ENCODE measurements at places on chromosomes 4 and X.

GRCh38 chr4:171639540-171639939 lies 173.7 kb upstream of the GALNTL6 start:
- DNase-seq = no peak

DNA sequence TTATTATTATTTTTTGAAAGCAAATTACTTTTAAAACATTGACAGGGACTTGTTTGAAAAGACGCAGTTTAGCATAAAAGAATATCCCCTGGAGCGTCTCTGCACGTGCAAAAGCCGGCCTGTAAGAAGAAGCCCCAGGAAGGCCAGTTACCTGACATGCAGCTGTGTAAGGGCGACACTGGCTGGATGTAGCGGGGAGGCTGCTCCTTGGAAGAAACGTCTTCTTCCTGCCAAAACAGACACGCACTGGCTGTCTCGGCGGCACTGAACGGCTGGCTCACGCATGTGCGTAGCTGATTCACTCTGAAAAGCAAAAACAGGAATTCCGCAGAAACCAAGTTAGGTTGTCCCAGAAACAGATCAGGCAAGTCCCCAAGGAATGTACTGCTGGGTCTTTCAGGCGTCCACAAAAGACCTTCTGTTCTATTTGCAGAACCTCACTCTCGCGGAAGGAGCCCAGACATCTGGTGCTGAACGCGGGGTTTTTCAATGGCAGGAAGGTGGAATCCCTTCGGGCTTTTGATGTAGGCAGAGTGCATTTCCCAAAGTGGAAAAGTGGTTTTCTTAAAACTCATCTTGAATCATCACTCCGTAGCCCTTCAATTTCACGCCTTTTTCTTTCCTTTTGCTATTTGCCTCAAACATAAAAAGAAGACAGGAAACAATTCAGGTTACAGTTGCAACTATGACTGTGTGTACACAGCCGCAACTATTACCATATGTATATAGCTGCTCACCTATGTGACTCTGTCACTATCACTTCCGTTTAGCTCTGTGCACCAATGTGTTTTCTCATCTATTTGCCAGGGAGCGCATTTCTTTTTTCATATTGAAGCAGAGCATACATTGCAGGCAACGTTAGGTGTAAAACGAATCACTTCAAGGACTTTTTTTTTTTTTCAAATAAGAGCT lies 38.1 kb upstream of the ARSH start:
- DNase-seq = peak; percentile 1

GRCh38 chrX:112835019-112835418 lies 5.6 kb downstream of the AMOT start:
- no peak for DNase-seq

DNA sequence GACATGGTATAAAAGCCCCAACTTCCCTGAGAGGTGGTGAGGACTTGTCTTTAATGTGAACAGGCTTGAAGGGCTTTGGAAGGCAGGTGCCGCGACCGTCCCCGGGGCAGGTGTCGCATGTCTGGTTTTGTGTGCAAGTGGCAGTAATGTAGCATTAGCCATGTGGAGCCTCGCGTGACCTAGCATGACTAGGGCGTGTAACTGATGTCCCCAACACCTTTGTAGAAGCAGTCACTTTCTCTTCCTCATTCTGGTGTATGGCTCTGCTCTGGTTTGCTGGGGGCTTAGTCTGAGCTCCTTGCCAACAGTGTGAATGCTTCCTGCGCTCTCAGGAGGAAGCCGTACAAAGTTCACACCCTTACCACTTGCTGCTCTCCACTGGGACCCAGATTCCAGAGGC lies 145.7 kb downstream of the AMMECR1 start:
- DNase-seq = no peak

- DNase-seq = no peak
Measured at GRCh38 chrX:121336831-121337421, 289.5 kb downstream of the GLUD2 start.

DNA sequence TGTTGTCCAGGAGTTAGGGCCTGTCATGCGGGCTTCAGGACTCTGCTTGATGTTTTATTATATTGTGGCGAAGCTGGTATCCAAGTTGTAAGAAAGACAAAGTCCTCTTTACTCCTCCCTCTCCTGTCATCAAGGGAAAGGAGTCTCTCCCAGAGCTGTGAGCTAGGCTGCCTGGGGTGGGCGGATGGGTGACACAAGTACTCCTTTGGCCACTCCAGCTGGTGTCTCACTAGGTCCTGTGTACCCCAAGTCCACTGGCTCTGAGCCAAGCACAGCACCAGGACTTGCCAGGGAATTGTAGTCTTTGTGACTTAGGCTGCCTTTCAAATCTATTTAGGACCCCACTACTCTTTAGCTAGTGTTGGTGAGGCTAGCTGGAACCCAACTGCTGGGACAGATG lies 36.7 kb upstream of the RPS6KA6 start:
- DNase-seq = no peak

- DNase-seq = no peak
Measured at GRCh38 chr4:71287305-71287704, 51.5 kb upstream of the SLC4A4 start.

GRCh38 chr4:107719207-107719921 lies 670 bp downstream of the PAPSS1 start:
- peak; percentile 57 for DNase-seq

DNA sequence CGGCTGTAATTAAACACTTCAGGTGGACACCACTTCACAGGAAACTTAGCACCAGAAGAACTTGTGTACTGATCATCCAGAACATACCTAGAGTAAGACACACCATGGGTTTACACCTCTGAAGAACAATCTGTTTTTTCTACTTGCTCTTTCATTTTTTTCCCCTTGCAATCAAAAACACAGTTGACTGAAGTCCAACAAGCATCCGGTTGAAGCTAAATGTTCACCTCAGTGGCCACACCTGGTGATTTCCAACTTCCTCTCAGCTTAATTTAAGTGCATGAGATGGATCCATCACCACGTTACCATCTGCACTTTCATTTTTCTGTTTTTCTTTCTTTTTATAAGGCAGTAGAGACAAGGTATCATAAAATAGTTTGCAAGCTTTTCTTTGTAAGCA lies 4.9 kb upstream of the TXK start:
- DNase-seq = no peak

DNA sequence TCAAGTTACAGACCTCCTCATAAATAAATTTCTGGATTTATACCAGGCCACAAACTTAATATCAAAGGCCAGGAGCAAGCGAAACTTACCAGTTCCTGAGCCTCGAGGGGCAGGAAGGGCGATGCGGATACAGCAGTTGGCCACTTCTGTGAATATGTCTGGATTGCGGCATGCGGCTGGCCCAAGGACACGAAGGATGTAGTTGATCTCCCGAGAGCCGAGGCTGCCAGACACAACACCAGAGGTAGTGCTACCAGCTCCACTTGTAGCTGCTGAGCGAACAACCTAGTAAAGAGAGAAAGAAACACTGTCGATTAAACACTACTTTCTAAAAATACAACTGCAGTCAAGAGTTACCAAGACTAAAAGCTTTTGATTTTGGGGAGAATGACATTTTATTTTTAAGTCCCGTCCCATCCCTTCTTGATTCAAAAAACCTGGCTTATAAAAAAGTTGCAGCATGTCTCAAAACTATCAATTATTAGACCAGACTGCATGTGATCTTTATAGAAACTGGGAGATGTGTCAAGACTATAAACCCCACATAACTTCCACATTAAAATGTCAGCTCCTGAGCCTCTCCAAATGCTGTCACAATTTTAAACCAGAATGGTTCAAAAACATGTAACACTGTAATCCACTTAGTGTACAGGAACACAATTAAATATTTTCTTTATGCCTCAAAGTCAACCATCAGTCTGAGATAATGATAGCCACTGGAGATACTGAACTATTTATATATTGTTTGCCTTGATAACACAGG lies 105.6 kb downstream of the HUWE1 start:
- DNase-seq = no peak

DNA sequence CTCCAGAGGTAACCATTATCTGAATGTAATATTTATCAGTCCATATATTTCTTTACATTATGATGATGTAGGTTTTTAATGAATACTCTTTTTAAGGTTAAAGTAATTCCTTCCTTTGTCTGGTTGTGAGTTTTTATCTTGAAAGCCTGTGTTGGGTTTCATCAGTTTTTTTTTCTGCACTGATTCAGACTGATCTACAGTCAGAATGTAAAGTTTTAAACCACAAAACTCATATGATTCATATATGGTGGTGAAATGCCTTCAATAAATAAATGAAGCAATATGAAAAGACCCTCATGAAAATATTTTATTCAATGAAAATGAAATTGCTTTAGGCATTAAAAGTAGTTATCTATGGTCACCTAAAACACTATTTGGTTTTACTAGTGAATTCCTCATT lies 47.1 kb downstream of the SORBS2 start:
- no peak for DNase-seq

- no peak for DNase-seq
Measured at GRCh38 chrX:34275699-34276098, 143.6 kb upstream of the FAM47A start.

DNA sequence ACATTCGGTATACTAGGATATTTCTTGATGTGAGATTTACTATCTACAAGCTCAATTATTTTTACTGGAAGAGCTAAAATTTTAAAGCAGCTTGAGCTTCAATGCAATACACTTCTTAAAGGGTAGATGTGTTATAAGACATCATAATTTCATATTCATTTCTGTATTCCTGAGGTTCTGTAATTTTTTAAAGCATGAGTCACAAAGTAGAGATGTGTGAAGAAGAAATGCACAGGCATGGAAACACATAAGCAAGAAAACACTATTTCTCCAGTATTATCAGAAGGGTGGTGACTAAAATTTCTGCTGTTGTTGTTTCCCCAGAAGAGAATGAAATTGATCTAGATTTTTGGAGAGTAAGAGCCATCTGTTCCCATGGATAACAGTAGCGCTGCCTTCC lies 72.6 kb downstream of the INPP4B start:
- DNase-seq = no peak

DNA sequence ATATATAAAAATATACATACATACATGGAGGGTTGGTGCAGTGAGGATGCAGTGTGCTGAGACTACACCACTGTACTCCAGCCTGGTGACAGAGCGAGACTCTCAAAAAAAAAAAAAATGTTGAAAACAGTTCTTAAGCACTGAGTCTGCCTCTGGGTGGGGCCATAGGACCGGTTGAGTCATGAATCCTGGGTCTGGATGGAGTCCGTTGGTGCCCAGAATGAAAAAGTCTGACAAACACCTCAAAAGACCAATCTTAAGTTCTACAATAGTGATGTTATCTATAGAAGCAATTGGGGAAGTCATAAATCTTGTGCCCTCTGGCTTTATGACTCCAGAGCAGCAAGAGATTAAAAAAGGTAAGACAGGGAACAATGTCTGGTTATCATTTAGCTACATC lies 70.4 kb downstream of the FGFBP1 start:
- peak; percentile 53 for DNase-seq

- peak; percentile 84 for DNase-seq
Measured at GRCh38 chr4:182478475-182478874, 235.3 kb downstream of the TENM3 start.

DNA sequence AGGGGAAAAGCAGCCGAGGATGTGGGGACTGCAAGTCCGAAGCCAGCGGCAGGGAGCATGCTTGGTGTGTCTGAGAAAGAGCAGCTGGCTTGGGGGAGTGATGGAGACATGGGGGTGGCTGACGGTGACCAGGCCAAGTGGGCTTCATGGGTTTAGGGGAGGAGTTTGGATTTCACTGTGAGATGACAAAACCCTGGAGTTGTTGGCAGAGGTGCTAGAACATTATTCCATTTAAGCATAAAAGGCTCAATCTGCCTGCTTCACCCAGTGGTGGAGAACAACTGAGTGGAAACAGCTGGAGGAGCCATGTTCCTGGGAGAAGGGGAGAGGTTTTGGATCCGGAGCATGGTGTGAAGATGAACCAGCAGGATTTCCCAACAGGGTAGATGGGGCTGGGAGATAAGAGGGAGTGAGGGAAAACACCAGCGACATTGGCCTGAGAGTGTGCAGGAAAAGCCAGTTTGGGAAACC lies 318.0 kb upstream of the TAPT1 start:
- no peak for DNase-seq

GRCh38 chrX:20965270-20966044 lies 408.8 kb upstream of the CNKSR2 start:
- no peak for DNase-seq

DNA sequence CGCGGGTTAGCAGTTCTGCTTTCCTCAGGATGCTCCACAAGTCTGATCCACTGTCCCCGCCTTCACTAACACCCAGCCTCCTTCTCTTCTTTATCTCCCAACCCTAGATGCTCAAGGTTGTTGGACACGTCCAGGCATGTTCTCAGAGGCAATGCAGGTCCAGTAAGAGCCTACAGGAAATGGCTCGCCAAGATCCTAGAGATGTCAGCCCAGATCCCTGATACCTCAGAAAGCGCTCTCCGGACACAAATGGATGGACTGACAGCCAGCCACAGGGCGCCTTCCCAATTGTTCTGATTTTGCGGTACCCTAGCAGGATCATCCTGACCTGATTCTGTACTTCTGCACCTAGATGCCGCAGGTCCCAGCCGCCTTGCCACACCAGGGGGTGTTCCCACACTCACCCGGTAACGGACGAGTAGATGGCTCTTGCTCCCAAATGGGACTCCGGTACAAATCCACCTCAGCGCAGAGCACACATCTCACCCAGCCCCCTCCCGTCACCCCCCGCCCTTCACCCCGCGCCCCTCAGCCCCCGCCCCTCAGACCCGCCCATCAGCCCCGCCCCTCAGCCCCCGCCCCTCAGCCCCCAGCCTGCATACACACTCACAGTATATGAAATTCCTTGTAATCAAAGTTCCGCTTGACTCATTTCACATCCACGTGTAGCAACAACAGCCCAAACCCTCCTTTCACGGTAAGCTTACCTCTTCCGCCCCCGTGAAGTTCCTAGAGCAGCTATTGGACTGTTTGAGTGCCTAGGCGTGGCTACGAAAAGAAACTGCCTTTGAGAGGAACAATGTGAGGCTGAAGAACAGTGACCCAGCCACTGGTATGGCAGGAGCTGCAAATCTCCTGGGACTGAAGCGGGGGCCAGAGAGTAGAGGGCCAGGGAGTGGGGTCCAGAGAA lies at the start of gene EDA2R:
Gene EDA2R, minus strand, starts transcription at position 488 of the 910 bp plus-strand sequence. CDS start 23,058 bp downstream, outside the sequence.
- peak; percentile 45 for DNase-seq

DNA sequence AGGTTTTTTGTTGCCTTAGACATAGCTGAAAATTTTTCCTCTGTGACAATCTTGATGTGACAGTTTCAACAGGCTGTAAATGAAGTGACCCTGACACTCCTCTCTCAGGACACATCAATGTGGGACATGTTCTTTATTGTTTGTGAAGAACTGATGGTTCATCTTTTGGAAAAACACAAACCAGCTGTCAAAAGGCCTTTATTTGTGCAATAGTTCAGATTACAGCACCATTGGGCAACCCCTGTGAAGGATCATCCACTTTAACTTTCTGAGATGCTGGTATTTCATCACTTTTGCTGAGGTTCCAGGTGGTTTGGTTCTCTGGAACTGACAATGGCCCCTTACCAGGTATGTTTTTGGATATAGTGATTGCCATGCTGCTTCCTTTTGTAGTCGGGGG lies 40.3 kb downstream of the OSTC start:
- no peak for DNase-seq

GRCh38 chr4:71446479-71447081 lies 107.8 kb downstream of the SLC4A4 start:
- no peak for DNase-seq

GRCh38 chrX:46912098-46912602 lies at the start of gene JADE3:
Gene JADE3 (plus strand): TSS chrX:46912421. CDS start chrX:46984895, 72,474 bp downstream.
- DNase-seq = peak; percentile 79

GRCh38 chr4:11430536-11430935 lies 1.8 kb upstream of the HS3ST1 start:
- no peak for DNase-seq

- DNase-seq = no peak
Measured at GRCh38 chr4:41658163-41658562, 90.4 kb downstream of the PHOX2B start.
